Tibial nerve (tissue), 4 donors: ENCODE measurements at places on chromosomes 3 and 15. TPM values are rescaled to one million over a fixed set of nuclear protein-coding genes. Genes with fewer than 3 reads are reported as not detected.

GRCh38 chr3:124329723-124330122 lies 337.8 kb upstream of the ROPN1 start:
- no peak for DNase-seq

- DNase-seq: no peak
Measured at GRCh38 chr3:42349765-42350594, 60.4 kb downstream of the LYZL4 start.

Gene ADAMTS9
- 79.1 TPM for total RNA-seq

- DNase-seq: no peak
Measured at GRCh38 chr3:43638594-43639447, 17.0 kb upstream of the ANO10 start.

DNA sequence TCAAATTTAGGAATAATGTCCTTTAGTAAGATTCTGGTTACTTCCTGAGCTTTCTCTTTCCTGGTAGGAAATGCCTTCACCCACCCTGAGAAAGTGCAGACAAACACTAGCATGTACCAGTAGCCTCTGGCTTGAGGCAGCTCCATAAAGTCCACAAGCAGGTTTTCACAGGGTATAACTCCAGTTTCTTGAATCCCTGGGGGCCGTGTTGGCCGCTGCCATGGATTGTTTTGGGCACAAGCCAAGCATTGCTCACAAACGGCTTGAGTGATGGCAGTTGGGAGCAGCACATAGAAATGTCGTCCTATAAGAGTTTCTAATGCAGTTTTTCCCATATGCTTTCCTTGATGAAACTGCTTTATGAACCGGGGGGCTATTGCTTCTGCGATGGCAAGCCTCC lies 164.1 kb downstream of the STXBP5L start:
- no peak for DNase-seq

Gene MUC20
- total RNA-seq: 12.7 TPM

Gene MFGE8
- 429 TPM for total RNA-seq

- DNase-seq: no peak
Measured at GRCh38 chr3:195462308-195462610, 19.4 kb upstream of the ACAP2 start.

DNA sequence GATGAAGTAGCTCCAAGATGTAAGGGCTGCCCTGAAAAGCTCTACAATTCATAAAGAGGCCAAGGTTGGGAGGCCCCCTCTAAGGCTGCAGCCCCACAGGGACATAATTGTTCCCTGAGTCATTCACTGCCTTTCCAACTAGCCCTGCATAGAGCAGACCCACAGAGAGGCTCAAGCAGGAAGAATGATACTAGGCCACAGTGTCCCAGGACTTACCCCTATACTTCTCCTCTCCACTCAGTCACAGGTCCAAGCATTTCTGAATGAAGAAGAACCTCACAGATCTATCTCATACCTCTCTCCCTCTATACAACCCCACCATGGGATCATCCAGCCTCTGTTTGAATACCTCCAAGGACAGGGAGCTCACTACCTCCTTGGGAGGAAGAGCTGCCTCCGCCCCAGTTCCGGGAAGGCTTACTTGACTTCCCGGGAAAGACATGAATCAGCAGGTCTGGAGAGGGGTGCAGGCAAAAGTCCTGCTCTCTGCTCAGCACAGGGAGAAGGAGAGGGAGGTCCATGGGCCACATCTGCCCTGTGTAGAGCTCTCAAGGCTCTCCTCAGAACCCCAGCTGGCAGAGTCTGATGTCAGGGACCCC lies 6.9 kb upstream of the SKIC8 start:
- DNase-seq: no peak

DNA sequence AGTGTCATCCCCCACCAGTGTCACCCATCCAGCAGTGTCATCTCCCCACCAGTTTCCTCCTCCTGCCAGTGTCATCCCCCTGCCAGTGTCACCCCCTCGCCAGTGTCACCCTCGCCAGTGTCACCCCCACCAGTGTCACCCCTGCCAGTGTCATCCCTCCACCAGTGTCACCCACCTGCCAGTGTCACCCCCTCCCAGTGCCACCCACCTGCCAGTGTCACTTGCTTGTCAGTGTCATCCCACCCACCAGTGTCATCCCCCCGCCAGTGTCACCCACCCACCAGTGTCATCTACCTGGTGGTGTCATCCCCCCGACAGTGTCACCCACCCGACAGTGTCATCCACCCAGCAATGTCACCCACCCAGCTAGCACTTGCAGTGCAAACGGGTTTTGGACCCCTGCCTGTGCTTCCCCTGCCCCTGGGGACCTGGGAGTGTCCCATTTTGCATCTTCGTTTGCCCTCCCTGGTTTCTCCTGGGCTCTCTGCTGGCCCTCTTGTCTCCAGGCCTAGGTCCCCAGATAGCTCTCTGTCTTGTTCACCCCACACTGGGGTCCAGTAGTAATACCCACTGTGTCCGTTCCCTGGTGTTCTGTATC lies 99.8 kb upstream of the PRR20G start:
- no peak for DNase-seq
